ENCODE measurements at places on chromosomes 2 and 18. TPM values are rescaled to one million over a fixed set of nuclear protein-coding genes. Genes with fewer than 3 reads are reported as not detected.

The DPP4 gene
- total RNA-seq = 1.2 TPM

The ASIC4 gene
- total RNA-seq = 0.43 TPM

The KLHL41 gene
- not detected for total RNA-seq

DNA sequence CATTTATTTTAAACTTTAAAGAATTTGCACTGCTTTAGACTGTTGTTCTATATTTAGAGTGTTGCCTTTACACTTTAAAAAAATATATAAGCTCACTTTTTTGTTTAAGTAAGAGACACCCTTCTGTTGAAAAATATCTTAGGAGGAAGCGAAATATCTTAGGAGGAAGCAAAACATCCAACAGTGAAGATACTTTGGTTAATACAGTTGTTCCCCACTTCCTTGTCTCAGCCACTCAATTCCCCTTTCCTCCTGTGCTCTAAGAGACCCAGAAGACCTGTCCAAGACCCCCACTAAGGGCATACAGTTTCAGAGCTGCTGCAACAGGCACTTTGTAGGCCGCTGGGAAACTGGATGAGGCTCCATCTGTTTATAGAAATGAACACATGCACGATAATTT lies 5.7 kb downstream of the SERPINB8 start:
- DNase-seq = no peak

GRCh38 chr2:186486651-186487647 lies 889 bp downstream of the ZC3H15 start:
- no peak for DNase-seq

- no peak for DNase-seq
Measured at GRCh38 chr2:221385716-221386115, 186.4 kb downstream of the EPHA4 start.

The PRSS56 gene
- not detected for total RNA-seq

DNA sequence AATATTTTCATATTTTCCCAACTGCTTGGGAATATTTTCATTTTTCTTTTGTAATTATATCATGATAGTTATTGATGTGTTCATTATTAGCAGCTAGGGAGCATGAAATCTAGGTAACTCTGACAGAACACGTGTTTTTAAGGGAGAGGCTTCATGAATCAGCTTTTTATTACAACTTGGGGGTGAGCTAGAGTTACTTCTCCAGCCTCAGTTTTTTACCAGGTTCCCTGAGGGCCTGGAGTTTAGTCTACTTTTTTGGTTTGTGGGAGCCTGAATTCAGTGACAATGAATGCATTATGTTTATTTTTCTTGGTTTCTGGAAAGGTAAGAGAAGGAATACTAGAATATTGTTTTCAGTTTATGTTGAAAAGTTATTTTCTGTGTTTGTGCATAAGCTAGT lies 18.0 kb downstream of the NAB1 start:
- DNase-seq = no peak

The KCNJ13 gene
- total RNA-seq = not detected

DNA sequence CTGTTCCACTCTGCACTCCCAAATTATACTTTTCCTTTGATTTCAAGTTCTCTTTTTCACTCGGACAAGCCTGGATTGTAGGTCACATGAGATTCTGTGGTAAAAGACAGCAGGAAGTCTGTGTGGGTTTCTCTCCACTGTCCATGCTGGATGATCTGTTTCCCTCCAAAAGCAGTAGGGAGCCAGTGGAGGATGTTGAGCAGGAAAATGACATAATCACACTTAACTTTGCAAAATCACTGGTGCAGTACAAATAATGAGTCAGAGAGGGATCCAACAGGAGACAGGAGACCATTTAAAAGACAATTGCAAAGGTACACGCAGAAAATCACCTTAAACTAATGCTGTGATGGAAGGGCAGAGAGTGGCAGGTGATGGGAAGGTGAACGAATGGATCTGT lies 301.3 kb downstream of the ZNF407 start:
- peak; percentile 67 for DNase-seq

The SCYGR4 gene
- total RNA-seq = not detected

- DNase-seq = no peak
Measured at GRCh38 chr2:163729636-163730273, 6.1 kb downstream of the FIGN start.

GRCh38 chr2:47497843-47498460 lies 95.0 kb downstream of the MSH2 start:
- no peak for DNase-seq

- no peak for DNase-seq
Measured at GRCh38 chr2:96329874-96330273, 4.8 kb downstream of the ITPRIPL1 start.

GRCh38 chr2:221553333-221553732 lies 18.8 kb downstream of the EPHA4 start:
- no peak for DNase-seq

DNA sequence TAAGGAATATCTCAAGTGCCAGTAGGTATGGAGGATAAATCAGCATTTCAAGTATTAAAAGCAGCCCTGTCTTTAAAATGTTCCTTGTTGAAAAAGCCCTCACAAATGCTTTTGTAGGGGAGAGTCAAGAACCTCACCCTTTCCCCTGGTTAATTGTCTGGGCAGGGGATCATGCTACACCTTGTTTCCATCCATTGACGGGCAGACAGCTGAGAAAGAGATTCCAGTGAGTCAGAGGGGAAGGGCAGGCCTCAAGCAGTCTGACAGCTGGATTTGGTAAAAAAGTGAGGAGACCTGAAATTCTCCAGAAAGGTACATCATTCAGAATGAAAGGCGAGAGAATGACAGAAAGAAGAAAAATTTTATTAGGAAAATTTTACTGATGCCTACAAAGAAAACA lies 203.2 kb upstream of the CYP26B1 start:
- DNase-seq = no peak

The UGT1A10 gene
- total RNA-seq = not detected

The TLX2 gene
- 1.7 TPM for total RNA-seq

DNA sequence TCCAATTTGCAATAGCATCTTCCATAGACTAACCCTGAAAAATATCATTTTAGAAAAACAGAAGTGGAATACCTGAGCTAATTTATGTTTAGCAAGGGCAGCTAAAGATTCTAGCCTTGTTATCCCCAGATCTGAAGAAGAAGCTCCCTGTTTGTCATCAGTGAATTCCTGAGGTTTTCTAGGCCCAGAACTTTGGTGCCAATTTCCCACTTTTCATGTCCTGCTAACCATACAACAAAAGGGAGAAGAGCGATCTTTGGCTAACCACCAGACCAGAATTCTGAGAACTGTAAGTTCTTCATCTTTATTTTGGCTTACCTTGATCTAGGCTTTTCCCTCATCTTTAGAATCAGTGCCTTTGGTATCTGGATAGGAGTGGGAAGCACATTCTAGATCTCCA lies 51.3 kb upstream of the RASGRP3 start:
- peak; percentile 35 for DNase-seq

GRCh38 chr18:24490539-24490938 lies 30.1 kb downstream of the HRH4 start:
- DNase-seq = no peak

DNA sequence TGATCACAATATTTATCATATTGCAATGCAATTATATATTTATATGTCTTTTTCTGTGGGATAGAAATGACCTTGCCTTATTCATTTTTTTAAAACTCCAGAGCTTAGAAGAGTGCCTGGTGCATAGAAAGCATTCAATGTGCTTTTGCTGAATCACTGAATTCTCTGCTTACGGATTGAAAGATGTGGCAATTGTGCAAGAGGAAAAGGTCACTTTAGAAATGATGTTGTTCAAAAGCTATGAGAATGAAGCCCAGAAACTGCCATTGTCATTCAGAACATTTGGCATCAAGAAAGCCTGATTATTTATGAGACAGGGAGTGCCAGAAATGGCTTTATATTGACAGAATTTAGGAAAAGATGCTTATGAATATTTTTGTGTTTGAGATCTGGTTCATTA lies 678.6 kb upstream of the CDH2 start:
- DNase-seq = peak; percentile 14

GRCh38 chr2:127631997-127632581 lies 13.9 kb upstream of the GPR17 start:
- DNase-seq = no peak

DNA sequence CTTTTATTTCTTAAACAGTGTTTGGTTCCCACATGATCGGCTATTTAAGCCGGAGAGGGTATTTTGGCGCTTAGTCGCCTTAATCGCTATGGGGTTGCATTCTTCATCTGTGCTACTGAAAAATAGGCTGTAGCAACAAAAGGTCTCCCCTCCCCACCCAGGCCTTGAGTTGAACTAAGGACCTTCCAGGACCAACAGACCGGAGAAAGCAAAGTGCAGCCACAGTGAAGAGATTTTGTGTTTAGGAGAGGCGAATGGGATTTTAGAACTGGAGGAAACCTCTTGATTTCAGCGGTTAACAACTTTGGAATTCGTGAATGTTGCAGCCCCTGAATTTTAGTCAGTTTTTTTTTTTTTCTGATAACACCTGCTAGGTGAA lies 1.4 kb downstream of the ITGA6 start:
- DNase-seq = no peak

- no peak for DNase-seq
Measured at GRCh38 chr2:149627111-149627801, 39.7 kb upstream of the MMADHC start.

DNA sequence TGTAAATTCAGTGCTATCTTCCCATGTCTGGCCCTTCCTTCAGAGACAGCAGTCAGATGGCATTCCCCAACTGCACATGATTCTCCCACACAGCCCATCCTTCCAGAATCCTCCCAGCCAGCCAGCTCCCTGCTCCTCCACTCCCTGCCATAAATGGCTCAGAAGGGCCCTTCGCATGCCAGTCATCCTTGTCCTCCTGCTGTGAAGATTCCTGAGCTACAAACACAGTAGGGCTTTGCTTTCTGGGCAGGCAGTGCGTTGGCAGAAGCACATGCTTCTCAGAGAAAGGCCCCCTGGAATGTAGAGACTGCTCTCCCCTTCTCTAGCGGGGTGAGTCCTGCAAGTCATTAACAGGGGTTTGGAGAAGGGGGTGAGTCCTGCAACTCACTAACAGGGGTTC lies 71.9 kb downstream of the TEX51 start:
- no peak for DNase-seq

- DNase-seq = no peak
Measured at GRCh38 chr2:109645412-109646184, 31.4 kb downstream of the SOWAHC start.

DNA sequence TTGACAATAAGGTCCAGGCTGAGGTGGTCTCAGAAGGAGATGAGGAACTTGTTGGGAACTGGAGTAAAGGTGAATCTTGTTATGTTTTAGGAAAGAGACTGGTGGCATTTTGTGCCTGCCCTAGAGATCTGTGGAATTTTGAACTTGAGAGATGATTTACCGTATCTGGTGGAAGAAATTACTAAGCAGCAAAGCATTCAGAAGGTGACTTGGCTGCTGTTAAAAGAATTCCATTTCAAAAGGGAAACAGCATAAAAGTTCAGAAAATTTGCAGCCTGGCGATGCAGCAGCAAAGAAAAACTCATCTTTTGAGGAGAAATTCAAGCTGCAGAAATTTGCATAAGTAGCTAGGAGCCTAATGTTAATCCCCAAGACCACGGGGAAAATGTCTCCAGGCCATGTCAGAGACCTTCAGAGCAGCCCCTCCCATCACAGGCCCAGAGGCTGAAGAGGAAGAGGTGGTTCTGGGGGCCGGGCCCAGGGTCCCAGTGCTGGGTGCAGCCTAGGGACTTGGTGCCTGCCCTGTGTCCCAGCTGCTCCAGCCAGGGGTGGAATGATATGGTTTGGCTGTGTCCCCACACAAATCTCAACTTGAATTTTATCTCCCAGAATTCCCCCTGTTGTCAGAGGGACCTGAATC lies 73.5 kb downstream of the FIGN start:
- DNase-seq = peak; percentile 67

Data from A172 (cell line).